Lower lobe of right lung (tissue), 2 donors: ENCODE measurements at places on chromosomes 1 and 21. TPM values are rescaled to one million over a fixed set of nuclear protein-coding genes. Genes with fewer than 3 reads are reported as not detected.

CD1D gene
- 4.6 TPM for total RNA-seq

DNA sequence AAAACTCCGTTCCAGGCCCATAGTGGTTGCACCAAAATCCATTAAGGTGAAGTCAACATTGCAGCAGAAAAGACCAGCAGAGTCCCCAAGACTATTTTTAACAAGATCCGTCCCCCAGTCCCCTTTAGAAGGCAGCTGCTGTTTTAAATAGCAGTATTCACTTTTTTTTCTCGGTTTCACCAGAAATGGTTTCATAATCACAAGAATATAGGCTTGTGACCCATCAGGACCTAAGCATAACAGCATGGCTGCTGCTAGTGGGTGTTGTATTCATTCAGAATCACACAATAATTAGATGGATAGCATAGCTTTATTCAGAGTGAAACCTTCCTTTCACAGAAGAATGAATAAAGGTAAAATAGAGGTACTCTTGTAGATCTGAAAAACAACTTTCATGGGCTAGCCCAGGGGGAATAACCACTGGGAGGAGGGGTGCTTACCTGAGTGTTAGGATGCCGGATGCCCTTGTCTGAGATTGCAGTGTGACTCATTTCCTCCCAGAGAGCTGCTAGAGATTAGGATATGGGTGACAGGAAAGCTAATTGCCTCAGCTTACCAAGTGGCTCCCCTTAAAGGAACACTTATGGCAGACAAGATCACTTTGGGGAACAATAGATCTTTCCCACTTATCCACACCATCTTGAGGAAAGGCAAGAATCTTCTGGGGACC lies 35.0 kb downstream of the ACKR1 start:
- H3K27me3 ChIP-seq, result no peaks in the 10 kb centered on the region
- H3K4me1 ChIP-seq, result no peaks in the 10 kb centered on the region
- H3K4me3 ChIP-seq, result no peak overlapping the region
- no peak overlapping the region for H3K27ac ChIP-seq
- H3K36me3 ChIP-seq, result no peaks in the 10 kb centered on the region

GRCh38 chr1:21824926-21825325 lies 12.9 kb downstream of the LDLRAD2 start:
- no peaks in the 10 kb centered on the region for H3K27me3 ChIP-seq
- H3K36me3 ChIP-seq, result peaks cover 80% of the 10 kb centered on the region
- no peak for DNase-seq
- no peaks in the 10 kb centered on the region for H3K4me1 ChIP-seq
- no peak overlapping the region for H3K27ac ChIP-seq

DNA sequence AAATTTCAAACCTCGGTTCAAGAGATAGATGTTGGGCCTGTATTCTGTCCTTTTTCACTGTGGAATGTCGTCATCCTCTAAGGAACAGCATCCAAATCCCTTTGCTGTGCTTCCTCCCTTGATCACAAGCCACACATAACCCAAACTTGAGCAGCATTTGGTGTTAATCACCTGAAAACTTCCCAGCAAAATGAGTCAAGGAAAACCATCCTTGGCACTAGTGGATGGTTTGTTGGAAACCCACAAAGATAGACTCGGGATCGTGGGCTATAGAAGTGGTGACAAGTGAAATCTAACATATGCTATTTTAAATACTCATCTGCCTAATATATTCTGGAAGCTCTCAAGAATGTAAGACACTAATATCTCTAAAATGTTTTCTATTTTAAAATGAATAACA lies 459.1 kb downstream of the SETD4 start:
- H3K4me3 ChIP-seq, result no peak overlapping the region
- no peak for DNase-seq
- H3K4me1 ChIP-seq, result no peaks in the 10 kb centered on the region
- no peaks in the 10 kb centered on the region for H3K36me3 ChIP-seq

- no peak for DNase-seq
- H3K36me3 ChIP-seq, result no peaks in the 10 kb centered on the region
- H3K27me3 ChIP-seq, result no peaks in the 10 kb centered on the region
- H3K4me3 ChIP-seq, result no peak overlapping the region
- peaks cover 19% of the 10 kb centered on the region for H3K4me1 ChIP-seq
Observed at GRCh38 chr1:225469051-225469450, 41.2 kb upstream of the LBR start.

DNA sequence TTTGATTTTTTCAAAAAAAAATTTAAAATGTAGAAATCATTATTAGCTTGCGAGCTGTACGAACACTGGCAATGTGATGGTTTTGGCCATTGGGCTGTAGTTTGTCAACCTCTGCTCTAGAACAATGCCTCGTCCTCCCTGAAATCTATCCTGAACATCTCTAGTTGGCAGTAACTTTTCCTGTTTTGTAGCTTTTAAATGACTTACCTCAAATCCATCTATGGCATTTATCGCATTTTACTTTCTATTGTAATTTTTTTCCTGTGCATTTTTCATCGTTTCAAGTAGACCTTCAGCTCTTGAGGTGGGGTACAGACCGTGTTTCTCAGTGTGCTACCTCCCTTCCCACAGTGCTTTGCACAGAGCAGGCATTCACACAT lies 30.4 kb upstream of the A3GALT2 start:
- H3K27ac ChIP-seq, result no peak overlapping the region
- H3K4me1 ChIP-seq, result peaks cover 32% of the 10 kb centered on the region
- H3K4me3 ChIP-seq, result no peak overlapping the region
- H3K36me3 ChIP-seq, result peaks cover 6% of the 10 kb centered on the region

DNA sequence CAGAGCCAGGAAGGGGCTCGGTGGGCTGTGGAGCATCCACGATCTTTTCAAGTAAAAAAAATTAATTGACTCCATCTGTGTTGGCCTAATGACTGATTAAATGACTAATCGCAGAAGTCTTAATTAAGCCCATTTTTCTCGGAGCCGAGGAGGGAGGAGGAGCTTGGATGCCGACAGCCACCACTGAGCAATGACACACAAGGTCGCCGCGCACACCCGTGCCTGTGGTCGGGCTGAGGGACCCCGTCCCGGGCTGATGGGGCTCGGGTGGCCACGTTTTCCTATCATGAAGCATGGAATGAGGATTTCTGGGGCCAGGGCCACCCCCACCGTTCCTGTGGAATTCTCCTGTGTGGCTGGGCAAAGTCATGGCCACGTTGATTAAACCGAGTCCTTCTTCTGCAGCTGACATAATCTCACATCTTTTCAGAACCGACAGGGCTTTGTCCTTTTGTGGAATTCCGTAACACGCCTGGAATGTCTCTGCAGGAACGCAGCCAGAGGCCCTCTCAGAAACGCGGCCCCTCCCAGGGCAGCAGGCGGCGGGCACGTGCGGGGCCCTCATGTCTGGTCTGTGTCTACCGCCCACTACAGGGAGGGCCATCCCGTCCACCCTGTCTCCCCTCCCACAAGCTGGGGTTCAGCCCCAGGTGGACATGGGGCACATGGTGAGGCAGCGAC lies 60.7 kb downstream of the MORN1 start:
- H3K36me3 ChIP-seq, result no peaks in the 10 kb centered on the region
- H3K4me1 ChIP-seq, result peaks cover 16% of the 10 kb centered on the region
- no peaks in the 10 kb centered on the region for H3K27me3 ChIP-seq
- no peak overlapping the region for H3K4me3 ChIP-seq
- peak overlapping the region; percentile 53 for H3K27ac ChIP-seq
- peak; percentile 75 for DNase-seq

GRCh38 chr1:16630661-16631247 lies 17.4 kb upstream of the NBPF1 start:
- H3K4me3 ChIP-seq, result no peak overlapping the region
- H3K4me1 ChIP-seq, result no peaks in the 10 kb centered on the region
- DNase-seq, result peak; percentile 49
- H3K36me3 ChIP-seq, result peaks cover 91% of the 10 kb centered on the region
- no peaks in the 10 kb centered on the region for H3K27me3 ChIP-seq
- no peak overlapping the region for H3K27ac ChIP-seq

- H3K36me3 ChIP-seq, result no peaks in the 10 kb centered on the region
- H3K27ac ChIP-seq, result no peak overlapping the region
- peaks cover 3% of the 10 kb centered on the region for H3K27me3 ChIP-seq
- H3K4me3 ChIP-seq, result no peak overlapping the region
- no peaks in the 10 kb centered on the region for H3K4me1 ChIP-seq
Observed at GRCh38 chr1:37147906-37148305, 113.6 kb upstream of the GRIK3 start.

HUNK gene
- total RNA-seq, result 1.9 TPM

AMY2B gene
- total RNA-seq, result 23.5 TPM

- no peak overlapping the region for H3K4me3 ChIP-seq
- H3K36me3 ChIP-seq, result no peaks in the 10 kb centered on the region
- DNase-seq, result no peak
- no peak overlapping the region for H3K27ac ChIP-seq
- peaks cover 26% of the 10 kb centered on the region for H3K4me1 ChIP-seq
Observed at GRCh38 chr1:212247179-212247721, 38.0 kb upstream of the PPP2R5A start.
